Right forelimb (tissue), 1 donor: ENCODE measurements at places on chromosomes 5 and 9.

DNA sequence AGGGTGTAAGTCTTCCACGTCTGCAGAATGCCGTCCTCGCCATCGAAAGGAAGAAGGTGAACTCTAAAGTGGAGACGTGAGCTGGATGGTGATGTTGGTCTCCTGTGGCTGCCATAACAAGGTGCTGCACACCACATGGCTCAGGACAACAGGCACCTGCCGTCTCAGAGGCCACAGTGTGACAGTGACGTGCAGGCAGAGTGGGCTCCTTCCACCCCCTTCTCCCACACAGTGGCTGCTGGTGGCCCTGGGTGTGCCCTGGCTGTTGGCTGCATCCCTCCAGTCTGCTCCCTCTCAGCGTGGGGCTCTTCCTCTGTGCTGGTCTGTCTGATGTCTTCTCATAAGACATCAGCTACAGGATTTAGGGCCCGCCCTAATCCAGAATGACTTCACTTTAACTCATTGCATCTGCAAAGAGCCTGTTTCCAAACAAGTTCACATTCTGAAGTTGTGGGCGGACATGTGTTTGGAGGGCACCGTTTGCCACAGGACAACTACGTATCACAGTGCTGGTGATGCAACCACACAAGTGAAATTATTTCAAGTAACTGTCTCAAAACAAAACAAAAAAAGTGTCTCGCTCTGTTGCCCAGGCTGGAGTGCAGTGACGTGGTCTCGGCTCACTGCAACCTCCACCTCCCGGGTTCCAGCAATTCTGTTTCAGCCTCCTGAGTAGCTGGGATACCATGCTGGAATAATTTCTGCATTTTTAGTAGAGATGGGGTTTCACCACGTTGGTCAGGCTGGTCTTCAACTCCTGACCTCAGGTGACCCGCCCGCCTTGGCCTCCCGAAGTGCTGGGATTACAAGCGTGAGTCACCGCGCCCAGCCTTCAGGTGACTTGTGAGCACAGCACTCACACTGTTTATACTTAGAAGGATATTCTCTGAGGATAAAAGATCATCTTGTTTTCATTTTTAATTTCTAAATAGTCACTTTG is 31.2 kb upstream of the CLPTM1L start:
- DNase-seq: no peak

DNA sequence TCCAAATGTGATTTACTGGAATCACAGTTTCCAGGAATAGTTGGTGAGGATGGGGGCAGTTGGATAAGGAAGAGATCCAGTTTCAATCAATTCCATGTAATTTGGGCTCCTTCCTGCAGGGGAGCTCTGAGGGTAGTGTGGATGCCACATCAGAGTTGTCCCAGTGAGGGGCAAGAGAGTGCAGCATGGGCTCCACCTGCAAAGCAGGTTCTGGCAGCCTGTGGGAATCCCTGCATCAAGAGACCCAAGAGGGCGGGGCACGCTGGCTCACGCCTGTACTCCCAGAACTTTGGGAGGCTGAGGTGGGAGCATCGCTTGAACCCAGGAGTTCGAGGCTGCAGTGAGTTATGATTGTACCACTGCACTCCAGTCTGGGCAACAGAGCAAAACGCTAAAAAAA is 188.5 kb downstream of the CACNA1B start:
- no peak for DNase-seq

GRCh38 chr9:129465834-129466535 is 154.9 kb downstream of the C9orf50 start:
- no peak for DNase-seq

GRCh38 chr5:95823738-95824609 is 1.4 kb upstream of the GLRX start:
- DNase-seq: peak; percentile 54

- no peak for DNase-seq
Measured at GRCh38 chr9:70113403-70114022, 69.9 kb downstream of the MAMDC2 start.

DNA sequence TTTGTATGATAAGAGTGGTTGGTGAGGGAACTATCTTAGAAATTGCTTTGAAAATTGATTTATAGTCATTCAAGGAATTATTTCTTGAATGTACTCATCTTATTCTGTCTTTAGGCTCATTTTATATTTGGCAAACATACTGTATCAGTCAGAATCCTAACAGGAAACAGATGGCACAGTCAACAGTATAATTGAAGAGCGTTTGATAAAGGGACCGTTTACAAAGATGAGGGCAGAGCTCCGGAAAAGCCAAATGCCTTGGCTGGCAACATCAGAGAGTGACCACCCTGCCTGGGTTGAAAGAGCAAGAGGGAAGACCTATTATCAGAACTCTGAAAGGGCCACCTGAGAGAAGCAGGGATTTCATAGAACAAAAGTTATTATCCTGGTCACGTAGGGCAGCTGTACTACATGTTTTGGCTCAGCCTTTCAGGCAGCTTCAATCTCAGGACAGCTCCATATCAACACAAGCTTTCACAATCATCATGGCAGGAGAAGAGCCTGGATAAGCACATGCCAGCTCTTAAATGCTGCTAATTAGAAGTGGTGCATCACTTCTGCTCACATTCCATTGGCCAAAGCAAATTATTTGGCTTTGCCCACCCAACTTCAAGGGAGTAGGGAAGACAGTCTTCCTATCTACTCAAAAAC is 47.2 kb upstream of the ARL15 start:
- no peak for DNase-seq

DNA sequence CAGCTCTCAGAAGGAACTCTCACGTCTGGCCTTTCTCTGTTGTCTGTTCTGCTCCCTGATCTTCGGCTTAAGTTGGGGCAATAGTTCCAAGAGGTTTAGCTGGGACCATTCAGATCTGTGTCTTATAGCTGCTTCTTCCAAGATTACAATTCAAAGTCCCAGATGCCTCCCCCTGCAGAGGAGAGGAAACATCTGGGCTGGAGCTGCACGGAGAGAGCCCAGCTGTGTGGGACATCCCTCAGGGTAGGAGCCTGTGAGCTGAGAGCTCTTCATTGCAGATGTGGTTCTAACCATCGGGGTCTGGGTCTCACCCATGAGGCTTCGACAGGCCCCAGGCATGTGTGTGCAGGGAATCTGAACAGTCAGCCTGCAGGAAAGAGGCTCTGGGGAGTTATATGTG is 9.0 kb upstream of the PHF19 start:
- DNase-seq: peak; percentile 54

- DNase-seq: no peak
Measured at GRCh38 chr9:123131258-123131657, 97.8 kb downstream of the GPR21 start.

- peak; percentile 52 for DNase-seq
Measured at GRCh38 chr9:130713286-130713960, 19.8 kb downstream of the EXOSC2 start.

DNA sequence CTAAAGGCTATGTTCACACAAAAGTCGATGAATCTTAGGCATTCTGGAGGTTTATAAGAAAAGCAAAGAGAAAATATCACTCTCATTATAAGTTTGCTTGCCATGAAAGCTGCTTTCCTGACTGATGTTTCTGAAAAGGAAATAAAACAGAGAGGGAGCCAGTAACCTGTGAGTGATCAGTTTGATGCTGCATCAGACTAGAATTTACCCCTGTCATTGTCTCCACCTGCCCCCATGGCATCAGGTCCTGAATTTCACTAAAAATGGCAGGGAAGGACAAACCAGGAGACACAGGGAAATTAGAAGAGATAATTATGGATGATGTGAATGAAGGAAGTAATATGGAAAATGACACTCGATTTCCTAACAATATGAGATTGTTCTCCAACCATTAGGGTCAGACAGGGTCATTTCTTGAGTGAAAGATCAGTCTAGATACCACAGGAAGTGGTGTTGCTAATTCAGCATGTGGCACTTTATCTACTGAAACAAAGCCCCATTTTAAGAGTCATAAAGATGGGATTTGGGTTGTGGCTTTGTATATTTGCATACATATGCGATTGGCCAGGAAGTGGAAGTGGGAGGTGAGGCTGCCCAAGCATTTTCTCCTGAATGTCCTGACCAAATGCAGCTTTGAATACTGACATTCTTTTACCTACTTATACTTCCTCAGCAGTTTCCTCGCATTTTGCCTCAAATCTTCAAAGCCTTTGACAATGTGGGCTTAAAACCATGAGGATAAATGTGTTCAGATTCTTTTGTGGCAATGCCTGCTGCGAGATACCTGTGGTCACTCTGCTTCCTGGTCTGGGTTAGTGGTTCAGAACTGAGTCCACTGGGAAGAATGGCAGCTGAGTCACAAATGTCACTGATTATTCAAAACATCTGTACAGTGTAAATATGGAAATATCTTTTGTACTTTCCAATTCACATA is 29.7 kb downstream of the MEGF10 start:
- no peak for DNase-seq

- no peak for DNase-seq
Measured at GRCh38 chr5:131221888-131222287, 42.0 kb upstream of the CDC42SE2 start.

- no peak for DNase-seq
Measured at GRCh38 chr5:79697222-79698170, 7.9 kb downstream of the CMYA5 start.

DNA sequence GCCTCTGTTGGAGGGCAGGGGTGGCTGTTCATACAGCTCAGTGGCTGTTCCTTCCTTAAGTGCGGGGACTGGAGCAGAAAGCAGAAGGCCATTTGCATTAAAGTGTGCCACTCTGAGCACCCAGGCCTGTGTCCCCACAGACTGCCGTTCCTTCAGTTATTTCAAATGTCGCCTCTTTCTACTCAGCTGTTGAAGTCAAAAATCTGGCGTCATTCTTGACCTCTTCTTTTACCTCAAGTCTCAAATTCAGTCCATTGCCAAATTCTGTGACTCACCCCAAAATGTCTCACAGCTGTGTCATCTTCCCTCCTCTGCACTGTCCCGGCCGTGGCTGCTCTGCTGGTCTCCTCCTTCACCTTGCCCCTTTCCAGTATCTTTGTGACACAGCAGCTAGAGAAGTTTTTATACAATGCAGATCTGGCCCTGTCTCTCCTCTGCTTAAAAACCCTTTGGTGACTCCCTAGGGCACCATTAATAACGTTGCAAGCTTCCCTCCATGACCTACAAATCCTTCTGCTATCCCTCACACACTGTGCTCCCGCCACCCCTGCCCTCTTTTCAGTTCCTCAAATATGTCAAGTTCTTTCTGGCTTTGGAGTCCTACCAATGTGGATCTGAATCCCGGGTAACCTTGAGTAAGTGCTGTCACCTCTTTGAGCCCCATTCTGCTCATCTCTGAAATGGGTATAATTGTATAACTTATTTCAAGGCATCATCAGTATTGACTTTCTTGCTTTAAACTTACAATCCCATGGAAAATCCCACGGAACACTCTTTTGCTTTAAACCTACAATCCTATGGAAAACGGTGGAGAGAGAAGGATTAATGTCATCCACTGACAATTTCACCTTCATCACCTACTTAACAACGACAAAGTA is 98.3 kb upstream of the BOD1 start:
- no peak for DNase-seq

DNA sequence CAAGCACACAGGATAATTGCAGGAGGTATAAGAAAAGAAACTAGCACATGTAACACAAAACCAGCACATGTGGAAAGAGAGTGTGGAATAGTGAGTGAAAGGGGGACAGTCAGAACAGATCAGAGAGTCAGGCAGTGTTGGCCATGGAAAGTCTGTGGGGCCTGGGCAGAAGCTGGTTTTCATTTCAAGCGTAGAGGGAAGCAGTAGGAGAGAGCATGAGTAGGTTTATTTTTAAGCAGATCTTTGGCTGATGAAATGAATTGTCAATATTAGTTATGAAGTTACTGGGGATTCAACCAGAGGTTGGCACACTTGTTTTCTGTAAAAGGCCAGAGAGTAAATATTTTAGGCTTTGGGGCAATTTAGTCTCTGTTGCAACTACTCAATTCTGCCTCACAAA is 283.1 kb downstream of the SMARCA2 start:
- DNase-seq: no peak

GRCh38 chr5:16742938-16743337 is 126.1 kb upstream of the RETREG1 start:
- DNase-seq: no peak

- no peak for DNase-seq
Measured at GRCh38 chr9:134213508-134213850, 49.1 kb upstream of the RNU6ATAC start.
